ENCODE measurements at places on chromosomes 7 and 10.
A peak's percentile ranks its signal among the peaks of the same experiment; 100 is the strongest.

- no peak for DNase-seq
Measured at GRCh38 chr7:107113866-107114265, 54.9 kb upstream of the HBP1 start.

DNA sequence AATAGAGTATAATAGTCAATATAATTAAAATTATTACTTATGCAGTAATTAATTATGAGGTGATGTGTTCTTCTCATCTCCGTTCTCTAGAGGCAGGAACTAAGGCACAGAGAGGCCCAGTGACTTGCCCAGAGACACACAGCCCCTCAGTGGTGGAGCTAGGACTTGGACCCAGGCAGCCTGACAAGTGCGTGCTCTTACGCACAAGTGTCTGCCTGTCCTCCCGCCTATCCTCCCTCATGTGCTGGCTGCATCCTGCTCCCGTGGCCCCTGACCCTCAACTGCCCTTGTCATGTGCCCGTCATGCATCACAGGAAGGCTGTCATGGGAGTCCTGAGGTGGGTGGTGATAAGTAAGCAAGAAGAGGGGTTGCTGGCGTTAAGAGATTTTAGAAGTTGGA, 14.3 kb downstream of the IL2RA start:
- DNase-seq, result no peak

- DNase-seq, result no peak
Measured at GRCh38 chr7:159007364-159007995, 137.2 kb downstream of the VIPR2 start.

DNA sequence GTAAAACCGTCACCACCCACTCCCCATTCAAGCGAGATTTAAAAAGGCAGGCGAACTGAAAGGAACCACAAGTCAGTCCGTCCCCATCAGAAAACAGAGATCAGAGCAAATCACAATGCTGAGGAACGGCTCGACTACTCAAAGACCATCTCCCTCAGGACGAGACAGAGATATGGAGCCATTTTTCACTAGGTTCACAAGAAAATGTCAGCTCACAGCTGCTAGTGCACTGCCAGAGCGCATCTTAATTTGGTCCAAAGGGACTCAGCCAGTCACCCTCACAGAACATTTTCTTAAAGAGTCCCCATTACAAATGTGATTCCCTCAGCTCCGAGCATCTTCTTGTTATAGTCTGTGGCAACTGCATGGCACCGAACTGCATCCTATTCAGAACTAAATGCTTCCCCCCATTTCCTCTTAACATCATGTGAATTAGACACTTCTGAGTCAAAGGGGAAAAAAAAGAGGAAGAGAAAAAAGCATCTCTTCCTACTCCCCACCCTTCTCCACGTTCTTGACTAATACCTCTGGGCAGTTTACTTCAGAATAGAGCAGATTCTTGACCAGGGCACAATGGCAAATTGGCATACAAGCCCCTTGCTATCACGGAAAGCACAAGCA, 683.9 kb downstream of the MAGI2 start:
- no peak for DNase-seq

DNA sequence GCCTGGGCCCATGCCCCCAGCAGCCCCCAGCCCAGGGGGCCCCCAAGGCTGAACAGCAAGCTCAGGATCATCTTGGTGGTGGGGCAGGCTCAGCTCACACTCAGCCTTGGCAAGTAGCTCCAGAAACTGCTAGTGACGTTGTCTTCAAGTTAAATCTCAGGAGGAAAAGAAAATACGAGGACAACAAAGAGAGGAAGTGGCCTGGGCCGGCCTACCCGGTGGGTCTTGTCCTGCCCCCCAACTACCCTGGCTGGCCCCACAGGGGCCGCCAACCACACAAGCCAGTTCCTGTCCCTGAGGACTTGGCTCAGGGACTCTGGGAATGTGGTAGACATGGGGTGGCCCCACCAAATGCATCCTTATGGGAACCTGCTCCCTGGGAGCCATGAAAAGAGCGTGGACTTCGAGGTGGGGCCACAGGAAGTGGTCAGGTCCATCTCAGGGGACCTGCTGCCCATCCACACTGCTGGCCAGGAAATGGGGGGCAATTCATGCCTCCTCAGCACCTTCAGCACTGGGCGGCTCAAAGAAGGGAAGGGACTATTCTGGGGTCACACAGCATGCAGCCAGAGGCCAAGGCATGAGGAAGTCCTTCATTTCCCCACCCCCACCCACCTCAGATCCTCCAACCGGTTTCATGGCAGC, at the start of gene MMRN2:
Gene MMRN2, minus strand, starts transcription at position 145 of the 645 bp plus-strand sequence. Its CDS starts 74 bp downstream, at position 71.
- no peak for DNase-seq

- DNase-seq, result no peak
Measured at GRCh38 chr10:79025199-79025832, 43.5 kb upstream of the ZMIZ1 start.

DNA sequence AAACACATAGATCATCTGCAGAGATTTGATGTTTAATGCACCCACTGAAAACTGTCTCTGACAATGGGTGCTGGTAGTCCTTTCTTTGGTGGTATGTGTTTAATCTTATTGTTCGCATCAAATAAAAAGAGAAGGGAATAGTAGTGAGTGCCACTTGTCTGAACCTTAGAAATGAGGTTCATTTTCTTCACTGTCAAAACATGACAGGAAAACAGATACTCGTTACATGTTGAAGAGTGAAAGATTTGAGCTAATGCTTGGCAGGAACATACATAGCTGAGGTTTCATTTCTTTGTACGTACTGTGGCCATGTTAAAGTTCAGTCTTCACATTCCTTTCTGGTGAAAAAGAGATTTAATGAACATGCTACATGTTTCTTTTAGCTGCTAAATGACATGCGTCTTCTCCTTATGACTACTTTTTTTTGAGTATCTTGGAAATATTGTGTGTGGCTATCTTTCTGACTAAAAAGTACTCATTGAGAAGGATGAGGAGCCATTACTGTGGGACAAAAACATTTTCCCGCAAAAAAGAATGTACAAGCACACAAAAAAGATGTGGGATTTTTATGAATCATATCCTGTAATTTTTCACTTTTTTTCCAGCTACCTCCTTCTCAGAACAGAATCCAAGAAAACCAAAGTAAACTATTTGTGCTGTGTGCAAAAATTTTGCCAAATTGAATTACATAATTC, 108.0 kb downstream of the TWIST1 start:
- no peak for DNase-seq

DNA sequence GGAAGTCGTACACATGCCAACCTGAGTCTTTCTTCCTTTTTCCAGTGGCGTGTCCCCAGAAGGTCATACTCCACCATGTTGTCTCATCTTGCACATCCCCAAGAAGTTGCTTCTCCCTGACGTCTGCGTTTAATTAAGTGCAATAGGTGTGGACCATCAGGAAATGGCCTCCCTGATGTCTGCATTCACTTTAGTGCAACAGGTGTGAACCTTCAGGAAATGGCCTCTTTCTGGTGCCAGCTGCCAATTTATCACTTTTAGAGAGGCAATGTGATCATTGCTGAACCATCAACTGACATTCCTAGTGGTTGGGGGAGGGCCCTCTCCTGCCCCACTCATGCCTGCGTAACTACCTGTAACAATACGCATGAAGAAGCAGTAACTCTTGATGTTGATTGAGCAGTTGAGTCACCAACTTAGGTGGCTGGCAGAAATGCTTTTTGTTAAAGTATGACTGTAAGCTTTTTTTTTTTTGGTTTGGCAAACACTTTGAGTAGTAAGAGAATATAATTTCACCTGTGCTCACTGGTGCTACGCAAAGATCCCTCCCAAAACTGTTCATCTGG, 25.8 kb downstream of the SCIN start:
- DNase-seq, result no peak

DNA sequence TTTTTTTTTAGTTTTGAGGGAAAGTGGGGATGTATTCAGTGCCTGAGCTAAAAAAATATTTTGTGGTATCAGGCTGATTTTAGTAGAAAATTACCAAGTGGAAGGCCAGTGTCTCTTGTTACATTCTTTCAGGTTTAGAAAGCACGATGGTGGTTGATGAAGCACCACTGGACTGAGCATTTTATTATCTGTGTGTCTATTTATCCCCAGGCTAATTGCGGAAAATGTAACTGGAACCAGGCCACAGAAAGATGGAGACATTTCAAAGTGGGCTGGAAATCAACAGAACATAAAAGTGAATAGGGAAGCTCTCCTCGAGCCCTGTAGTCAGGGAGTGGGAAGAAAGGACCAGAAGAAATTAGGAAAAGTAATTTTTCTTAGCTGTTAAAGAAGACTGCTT, 261.0 kb downstream of the STK31 start:
- no peak for DNase-seq

DNA sequence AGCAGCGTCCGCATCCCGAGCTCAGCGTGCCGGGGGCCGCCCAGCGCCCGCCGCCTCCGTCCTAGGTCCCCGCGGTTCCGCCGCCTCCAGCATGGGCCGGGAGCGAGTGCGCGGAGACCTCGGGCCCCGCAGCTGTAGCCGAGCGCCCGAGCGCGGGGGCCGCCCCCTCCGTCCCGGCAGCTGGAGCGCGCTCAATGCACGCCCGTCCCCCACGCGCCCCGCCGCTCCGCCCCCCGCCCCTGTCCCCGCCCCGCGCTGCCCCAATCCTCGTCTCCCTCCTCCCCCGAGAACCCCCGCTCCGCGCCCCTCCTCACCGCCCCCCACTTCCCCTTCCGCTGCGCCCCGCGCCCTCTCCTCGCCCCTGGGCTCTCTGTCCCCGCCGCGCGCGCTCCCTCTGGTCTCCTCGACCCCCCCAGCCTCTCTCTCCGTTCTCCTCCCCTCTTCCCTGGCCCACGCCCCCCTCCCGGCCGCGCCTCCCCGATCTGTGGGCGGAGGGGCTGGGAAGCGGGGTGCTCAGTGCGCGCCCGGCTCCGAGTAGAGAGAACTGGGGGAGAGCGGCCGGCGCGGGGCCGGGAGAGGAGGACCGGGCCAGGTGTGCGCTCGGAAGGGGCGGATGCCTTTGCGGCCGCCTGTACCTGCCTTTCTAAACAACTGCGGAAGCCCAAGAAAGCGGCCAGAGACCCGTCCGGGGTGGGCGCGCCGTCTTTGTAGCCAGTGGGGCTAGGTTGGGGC, at the start of gene VIPR2:
Gene VIPR2, minus strand, starts transcription at position 110 of the 732 bp plus-strand sequence. Its CDS starts 96 bp downstream, at position 14.
- peak; percentile 50 for DNase-seq

DNA sequence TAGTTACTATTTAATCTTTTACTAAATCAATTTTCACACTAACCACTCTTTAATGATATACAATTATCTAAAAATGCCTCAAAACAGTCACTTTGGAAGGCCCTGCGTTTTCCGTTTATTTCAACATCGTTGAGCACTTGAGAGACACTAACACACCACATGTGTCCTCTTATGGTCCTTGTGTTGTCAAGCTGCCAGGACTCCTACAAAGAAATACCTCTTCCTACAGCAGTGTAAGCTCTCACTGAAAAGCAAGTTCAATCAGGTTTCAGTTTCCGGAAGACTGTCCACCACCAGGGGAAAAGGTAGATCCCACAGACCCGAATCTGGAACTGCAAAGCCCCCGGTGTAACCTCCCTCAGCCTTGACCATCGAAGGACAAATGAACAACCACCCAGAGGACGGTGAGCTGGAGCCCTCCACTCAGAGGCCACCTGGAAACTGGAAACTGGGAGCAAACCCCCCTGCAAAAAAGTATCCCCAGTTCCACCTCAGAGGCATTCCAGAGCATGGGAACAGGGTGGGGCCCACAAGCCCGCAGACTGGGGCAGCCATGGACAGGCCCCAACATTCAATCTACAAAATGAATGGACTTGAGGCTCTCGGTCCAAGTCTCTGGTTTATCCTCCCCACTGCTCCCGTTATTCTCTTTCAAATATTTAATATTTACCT, 37.6 kb downstream of the KCNH2 start:
- no peak for DNase-seq

GRCh38 chr10:106565546-106565945, 599.0 kb downstream of the SORCS1 start:
- no peak for DNase-seq

DNA sequence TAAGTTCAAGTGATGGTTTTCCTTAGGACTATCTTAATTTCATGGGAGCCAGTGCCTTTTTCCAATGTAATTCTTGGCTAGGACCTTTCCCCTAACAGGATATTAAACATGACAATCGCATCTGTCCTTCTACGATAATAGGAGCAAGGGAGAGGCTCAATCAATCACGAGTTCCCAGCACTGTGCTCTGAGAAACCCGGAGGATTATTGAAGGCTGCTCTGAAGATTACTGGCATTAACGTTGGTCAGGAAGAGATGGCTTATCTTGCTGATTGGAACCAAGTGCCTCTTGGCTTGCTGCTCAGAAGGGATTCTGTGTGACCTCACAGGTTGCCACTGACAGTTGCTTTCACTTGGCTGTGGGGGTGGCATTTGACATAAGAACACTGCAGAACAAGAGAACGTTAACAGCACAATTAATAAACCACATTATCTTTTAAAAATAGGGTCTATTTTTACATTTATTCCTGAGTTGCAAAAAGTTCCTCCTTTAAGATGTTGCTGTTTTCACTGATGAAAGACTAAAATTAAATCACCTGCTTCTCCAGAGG, 252.1 kb upstream of the TAC1 start:
- no peak for DNase-seq

- DNase-seq, result no peak
Measured at GRCh38 chr7:91752102-91752501, 128.4 kb downstream of the MTERF1 start.

DNA sequence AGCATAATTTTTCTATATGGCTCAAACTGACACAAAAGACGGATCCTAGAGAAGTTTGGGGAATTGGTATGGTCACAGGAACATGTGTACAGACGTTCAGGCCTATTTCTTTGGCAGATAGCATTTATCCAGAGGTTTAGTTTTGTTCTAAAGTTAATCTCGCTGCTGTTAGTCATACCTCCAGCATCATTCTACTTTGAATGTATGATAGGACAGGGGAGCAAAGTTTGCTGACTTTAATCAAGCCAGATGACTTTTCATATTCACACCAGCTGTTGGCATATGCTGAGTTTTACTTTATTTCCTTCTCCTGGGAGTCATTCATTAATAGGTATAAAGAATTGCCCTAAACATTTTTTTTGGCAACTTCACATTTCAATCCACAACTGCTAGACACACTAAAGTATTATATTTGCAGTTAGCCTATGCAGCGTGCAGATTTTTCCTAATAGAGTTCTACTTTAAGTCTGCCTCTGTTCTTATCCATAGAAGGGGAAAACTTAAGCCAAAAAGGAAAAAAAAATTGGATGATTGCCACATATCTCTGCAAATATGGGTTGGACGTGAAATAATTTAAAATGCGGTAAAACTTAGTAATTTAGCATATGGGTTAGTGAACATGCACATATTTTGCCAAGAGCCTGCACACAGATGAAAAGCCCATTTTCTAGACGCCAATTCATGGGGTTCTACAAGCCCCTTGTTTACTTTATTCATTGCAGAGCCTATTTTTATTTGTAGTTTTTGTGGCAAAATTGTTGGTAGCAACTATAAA, 213.1 kb downstream of the C7orf25 start:
- DNase-seq, result no peak

GRCh38 chr7:139897422-139898090, 68.5 kb downstream of the TBXAS1 start:
- no peak for DNase-seq
